ENCODE measurements at places on chromosomes 12 and 14. TPM values are rescaled to one million over a fixed set of nuclear protein-coding genes. Genes with fewer than 3 reads are reported as not detected.

NAV3 gene
- 6.9 TPM for total RNA-seq

BCL7A gene
- 6.4 TPM for total RNA-seq

PLCZ1 gene
- not detected for total RNA-seq

IQSEC3 gene
- 0.33 TPM for total RNA-seq

PHC1 gene
- total RNA-seq = 31.0 TPM

STAC3 gene
- total RNA-seq = 0.41 TPM

VASH1 gene
- total RNA-seq = 3.2 TPM

DNA sequence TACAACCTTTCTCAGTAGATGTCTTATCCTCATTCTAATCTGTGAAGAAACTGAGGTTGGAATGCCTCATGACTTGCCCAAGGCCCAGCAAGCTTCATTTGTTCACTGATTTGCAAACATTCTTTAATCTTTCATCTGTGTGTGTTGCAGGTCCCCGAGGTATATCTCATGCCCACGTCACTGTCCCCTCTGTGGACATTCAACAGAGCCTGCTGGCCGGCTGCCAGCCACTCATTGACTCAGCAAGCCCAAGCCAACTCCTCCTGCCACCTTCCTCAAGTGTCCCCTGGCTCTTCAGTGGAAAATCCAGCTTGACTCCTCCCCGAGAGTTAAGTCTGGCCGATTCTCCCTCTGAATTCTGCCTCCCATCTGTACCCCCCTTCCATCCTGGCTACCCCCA lies 1.9 kb upstream of the DCAF4 start:
- peaks cover 11% of the 10 kb centered on the region for H3K4me1 ChIP-seq
- H3K36me3 ChIP-seq = no peaks in the 10 kb centered on the region
- no peak overlapping the region for H3K4me3 ChIP-seq
- no peaks in the 10 kb centered on the region for H3K27me3 ChIP-seq
- DNase-seq = no peak

DNA sequence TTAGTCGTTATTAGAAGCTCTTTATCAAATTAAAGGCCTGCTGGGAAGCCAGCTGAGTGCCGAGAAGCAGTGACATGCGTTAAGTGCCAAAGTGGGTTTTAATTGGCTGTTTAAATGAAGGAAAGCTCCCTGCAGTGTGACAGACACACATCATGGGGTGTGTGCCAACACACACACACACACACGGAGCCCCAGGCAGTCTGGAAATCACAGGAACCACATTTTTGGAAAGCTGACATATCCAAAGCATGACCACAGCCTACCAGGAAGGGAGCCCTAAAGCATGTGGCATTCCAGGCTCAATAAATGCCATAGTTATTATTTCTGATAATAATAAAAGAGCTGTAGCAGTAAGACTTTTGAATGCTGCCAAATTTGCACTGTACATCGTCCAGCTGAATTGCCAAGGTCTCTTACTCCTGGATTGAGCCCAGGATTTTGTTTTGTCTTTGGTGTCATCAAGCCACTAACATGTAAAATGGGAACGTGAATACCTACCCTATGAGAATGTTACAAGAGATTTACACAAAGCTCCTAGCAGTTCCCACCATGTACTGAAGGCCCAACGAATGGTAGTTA lies 135.1 kb downstream of the TMEM30B start:
- no peaks in the 10 kb centered on the region for H3K36me3 ChIP-seq
- peaks cover 17% of the 10 kb centered on the region for H3K4me1 ChIP-seq
- H3K27me3 ChIP-seq = no peaks in the 10 kb centered on the region
- DNase-seq = no peak

DNA sequence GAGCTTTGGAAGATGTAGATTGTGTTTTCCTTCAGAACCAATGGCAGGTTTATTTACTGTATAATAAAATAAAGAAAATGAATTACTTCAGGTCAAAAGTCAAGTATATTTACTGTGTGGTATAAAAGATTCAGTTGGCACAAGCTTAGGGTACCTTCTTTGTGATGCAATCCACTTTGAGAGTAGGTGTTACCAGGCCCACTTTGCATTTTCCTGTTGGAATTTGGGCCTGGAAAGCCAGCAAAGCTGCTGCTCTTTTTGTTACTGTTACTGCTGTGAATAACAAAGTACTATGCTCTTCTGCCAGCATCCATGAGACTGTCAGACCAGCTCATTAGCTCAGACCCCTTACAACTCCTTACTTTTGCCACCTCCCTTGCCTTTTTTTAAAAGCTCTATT lies 649.0 kb upstream of the SEL1L start:
- no peaks in the 10 kb centered on the region for H3K27me3 ChIP-seq
- no peaks in the 10 kb centered on the region for H3K4me1 ChIP-seq
- no peak for DNase-seq

DNA sequence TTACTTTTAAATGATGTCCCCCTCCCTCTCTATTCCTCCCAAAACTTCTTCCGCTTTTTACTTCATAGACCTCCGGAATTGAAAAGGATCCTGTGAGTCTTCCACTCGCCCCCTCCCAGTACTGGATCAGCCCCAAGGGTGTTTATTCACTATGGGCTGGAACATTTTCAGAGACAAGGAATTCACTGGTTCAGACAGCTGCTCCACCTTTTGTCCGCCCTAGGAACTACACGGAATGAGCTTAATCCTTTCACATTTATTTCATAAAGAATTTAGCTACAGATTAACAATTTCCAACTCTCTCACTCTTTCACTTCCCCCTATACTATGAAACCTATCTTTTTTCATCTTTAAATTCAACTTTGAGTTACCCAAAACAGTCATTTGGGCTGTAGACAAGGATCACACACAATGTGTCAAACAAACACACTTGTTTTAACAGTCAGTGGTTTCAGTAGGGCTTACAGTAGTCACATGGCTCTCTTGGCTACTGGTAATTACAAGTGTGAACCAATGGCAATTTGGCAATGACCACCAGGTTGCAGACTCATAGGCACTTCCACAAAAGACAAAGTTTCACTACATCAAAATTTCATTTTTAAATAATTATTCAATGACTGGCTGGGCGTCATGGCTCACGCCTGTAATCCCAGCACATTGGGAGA lies 20.6 kb downstream of the CNIH1 start:
- H3K27ac ChIP-seq = no peak overlapping the region
- no peaks in the 10 kb centered on the region for H3K36me3 ChIP-seq
- no peak overlapping the region for H3K4me3 ChIP-seq
- no peaks in the 10 kb centered on the region for H3K4me1 ChIP-seq
- DNase-seq = no peak

DNA sequence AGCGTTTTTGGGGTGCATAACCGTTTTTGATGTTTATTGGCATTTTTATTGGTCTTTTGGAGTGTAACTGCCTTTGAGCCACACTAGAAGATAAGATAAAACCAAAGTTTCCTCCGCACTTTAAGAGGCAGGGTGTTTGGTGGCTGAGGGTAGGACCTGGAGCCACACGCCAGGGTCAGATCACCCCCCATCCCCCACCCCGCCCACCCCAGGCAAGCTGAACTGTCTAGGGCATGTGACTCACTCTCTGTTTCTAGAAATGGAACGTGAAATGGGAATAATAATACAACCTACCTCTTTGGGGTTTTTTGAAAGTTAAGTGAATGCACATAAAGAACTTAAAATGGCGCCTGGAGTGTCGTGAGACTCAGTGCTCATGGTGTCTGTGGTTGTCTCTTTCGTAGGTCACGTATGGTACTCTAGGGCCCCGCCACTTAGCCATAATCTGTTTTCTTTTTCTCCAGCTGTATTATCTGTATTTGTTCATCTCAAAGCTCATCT lies 56.0 kb downstream of the PPP2R5C start:
- no peak overlapping the region for H3K27ac ChIP-seq
- H3K4me3 ChIP-seq = no peak overlapping the region
- DNase-seq = no peak
- no peaks in the 10 kb centered on the region for H3K27me3 ChIP-seq
- H3K4me1 ChIP-seq = peaks cover 34% of the 10 kb centered on the region

- H3K27me3 ChIP-seq = no peaks in the 10 kb centered on the region
- H3K36me3 ChIP-seq = no peaks in the 10 kb centered on the region
- H3K4me1 ChIP-seq = no peaks in the 10 kb centered on the region
- no peak overlapping the region for H3K4me3 ChIP-seq
These were observed 18.1 kb downstream of the MORN3 start for GRCh38 chr12:121651320-121651719.

- no peaks in the 10 kb centered on the region for H3K36me3 ChIP-seq
- H3K4me1 ChIP-seq = peaks cover 74% of the 10 kb centered on the region
- DNase-seq = no peak
- H3K4me3 ChIP-seq = no peak overlapping the region
These were observed 391.6 kb downstream of the ZFP36L1 start for GRCh38 chr14:68401317-68401716.

GRCh38 chr12:132633901-132634300 lies 15.3 kb downstream of the P2RX2 start:
- no peak overlapping the region for H3K4me3 ChIP-seq
- H3K36me3 ChIP-seq = no peaks in the 10 kb centered on the region
- no peaks in the 10 kb centered on the region for H3K4me1 ChIP-seq
- no peak overlapping the region for H3K27ac ChIP-seq
- peak; percentile 45 for DNase-seq
- no peaks in the 10 kb centered on the region for H3K27me3 ChIP-seq

DNA sequence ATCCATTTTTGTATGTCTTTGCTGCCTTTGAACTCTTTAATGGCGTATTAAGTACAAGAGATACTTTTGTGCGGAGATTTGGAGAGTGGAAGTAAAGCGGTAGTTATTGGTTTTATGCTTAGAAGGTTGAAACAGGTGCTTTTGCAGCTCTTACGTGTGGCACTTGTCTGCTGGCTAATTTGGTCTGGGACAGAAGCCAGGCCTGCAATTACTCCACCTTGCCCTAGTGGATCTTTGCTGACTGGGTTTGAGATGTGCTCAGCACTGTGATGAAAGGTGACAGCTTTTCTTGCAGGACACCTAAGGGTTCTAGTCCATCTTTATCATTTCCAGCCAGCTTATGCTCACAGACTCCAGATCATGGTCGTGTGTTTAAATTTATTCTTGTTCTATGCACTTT lies 252.5 kb downstream of the RPL10L start:
- no peaks in the 10 kb centered on the region for H3K36me3 ChIP-seq
- no peaks in the 10 kb centered on the region for H3K4me1 ChIP-seq
- H3K4me3 ChIP-seq = no peak overlapping the region
- no peak for DNase-seq
- H3K27ac ChIP-seq = no peak overlapping the region

- H3K27me3 ChIP-seq = no peaks in the 10 kb centered on the region
- H3K4me1 ChIP-seq = no peaks in the 10 kb centered on the region
- no peak overlapping the region for H3K27ac ChIP-seq
- no peak overlapping the region for H3K4me3 ChIP-seq
- H3K36me3 ChIP-seq = no peaks in the 10 kb centered on the region
- peak; percentile 79 for DNase-seq
These were observed 52.9 kb upstream of the OR9K2 start for GRCh38 chr12:55073043-55074022.

DNA sequence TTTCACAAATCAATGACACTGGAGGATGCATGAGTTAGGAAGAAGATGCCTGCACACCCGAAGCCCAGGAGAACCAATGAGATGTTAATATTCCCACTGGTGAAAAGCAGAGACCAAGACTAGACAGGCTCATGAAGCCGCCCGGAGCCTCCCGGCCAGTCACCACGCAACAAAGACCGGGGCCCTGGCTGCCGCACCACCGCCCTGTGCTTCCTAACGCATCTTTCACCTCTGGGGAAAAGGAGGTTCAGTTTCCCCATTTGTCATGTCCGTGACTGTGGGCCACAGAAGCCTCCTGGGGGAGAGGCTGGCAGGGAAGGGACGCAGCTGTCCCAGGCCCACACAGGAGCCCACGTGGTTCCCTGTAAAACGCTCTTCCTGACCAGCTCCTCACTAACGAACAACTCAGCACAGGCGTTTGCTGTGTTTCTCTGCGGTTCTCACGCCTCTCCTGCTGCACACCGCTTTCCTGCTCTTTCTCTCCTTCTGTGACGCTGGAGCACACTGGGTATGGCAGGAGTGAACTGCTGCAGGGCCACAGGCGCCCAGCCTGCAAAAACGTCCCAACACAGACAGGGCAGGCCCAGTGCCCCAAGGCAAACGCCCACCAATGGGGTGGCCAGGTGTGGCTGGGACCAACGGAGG lies 10.8 kb downstream of the RIMBP2 start:
- no peak overlapping the region for H3K4me3 ChIP-seq
- no peak overlapping the region for H3K27ac ChIP-seq
- DNase-seq = no peak

- no peaks in the 10 kb centered on the region for H3K27me3 ChIP-seq
- no peak overlapping the region for H3K27ac ChIP-seq
- H3K4me1 ChIP-seq = no peaks in the 10 kb centered on the region
- no peaks in the 10 kb centered on the region for H3K36me3 ChIP-seq
These were observed 202.3 kb upstream of the SLC16A7 start for GRCh38 chr12:59393506-59393905.

DNA sequence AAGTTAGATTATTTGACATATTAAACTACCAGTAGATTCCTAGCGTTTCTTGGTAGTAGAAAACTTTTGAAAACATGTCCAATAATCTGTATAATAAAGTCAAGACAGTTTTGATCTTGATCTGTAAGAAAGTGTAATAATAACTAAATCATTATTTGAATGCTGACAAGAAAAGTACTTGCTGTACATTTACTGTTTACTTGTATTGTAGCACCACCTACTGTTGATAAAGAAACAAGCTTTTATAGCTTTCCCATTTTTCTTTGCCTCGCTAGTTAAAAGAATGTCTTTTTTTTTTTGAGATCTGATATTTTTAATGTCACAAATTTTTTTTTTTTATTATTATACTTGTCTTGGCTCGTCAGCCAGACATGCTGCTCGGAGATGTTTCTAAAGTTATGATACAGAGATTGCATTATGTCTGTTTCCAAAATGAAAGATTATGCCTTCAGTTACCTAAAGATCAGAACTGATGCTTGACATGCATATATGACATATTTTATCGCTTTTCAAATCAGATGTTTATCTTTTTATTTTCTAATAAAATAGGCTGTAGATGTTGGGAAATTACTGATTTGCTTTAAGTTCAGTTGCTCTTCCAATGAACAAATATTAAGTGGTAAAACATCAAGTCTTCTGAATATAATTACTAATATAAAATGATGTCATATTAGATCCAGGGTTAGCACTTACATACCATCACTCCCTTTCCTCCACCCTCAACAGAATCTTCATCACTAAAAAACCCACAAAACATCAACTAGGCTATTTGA lies 140.5 kb downstream of the AKAP6 start:
- DNase-seq = no peak
- H3K4me3 ChIP-seq = no peak overlapping the region
- no peaks in the 10 kb centered on the region for H3K27me3 ChIP-seq
- H3K4me1 ChIP-seq = peaks cover 51% of the 10 kb centered on the region
- H3K27ac ChIP-seq = peak overlapping the region; percentile 74

GRCh38 chr14:20714593-20715250 lies 26.2 kb downstream of the ANG start:
- peak; percentile 86 for DNase-seq
- no peaks in the 10 kb centered on the region for H3K27me3 ChIP-seq
- no peak overlapping the region for H3K4me3 ChIP-seq

DNA sequence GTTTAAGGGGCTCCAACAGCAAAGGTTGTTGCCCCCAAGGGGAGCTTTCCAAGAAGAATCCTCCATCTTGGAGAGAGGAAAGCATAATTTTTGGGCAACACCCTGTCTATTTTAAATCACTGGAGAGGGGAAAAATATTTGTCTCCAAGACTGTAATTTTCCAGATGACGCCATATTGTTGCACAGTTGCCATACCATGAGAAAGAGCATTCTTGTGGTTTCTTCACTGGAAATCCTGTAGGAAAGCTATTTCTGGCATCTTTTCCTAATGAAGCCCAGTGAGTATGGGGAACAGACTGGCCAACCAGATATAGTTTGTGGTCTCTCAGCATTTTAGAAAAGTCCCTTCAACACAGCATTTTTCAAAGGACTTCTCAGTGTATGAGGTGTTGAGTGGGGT lies 88.1 kb upstream of the MANSC4 start:
- H3K36me3 ChIP-seq = no peaks in the 10 kb centered on the region
- H3K4me3 ChIP-seq = no peak overlapping the region
- no peaks in the 10 kb centered on the region for H3K4me1 ChIP-seq
- H3K27me3 ChIP-seq = no peaks in the 10 kb centered on the region

Data from sigmoid colon (tissue), 7 donors.